Parietal lobe (tissue), 2 donors: ENCODE measurements at places on chromosomes 2 and 18. TPM values are rescaled to one million over a fixed set of nuclear protein-coding genes. Genes with fewer than 3 reads are reported as not detected.

ITGAV gene
- total RNA-seq = 75.4 TPM

FTCDNL1 gene
- 3.1 TPM for total RNA-seq

ACADL gene
- 11.0 TPM for total RNA-seq

GMPPA gene
- total RNA-seq = 11.3 TPM

GPR45 gene
- 0.94 TPM for total RNA-seq

MC5R gene
- 5.0 TPM for total RNA-seq
